Bronchial smooth muscle cell (primary cell): ENCODE measurements at places on chromosomes 5 and 9. TPM values are rescaled to one million over a fixed set of nuclear protein-coding genes. Genes with fewer than 3 reads are reported as not detected.

The TMEFF1 gene
- total RNA-seq = 1.3 and 2.3 TPM in 2 replicates

The CFAP90 gene
- total RNA-seq = 0.26 TPM in 1 of 2 replicates, not detected in the other

The PCDHGA5 gene
- 1.6 and 2.0 TPM in 2 replicates for total RNA-seq

The STKLD1 gene
- 0.69 and 0.95 TPM in 2 replicates for total RNA-seq

The MYO10 gene
- 33.6 and 45.9 TPM in 2 replicates for total RNA-seq

The SPAAR gene
- under 0.01 and 0.17 TPM in 2 replicates for total RNA-seq

The TNC gene
- 20.2 and 81.0 TPM in 2 replicates for total RNA-seq

The PROB1 gene
- 0.26 and 1.3 TPM in 2 replicates for total RNA-seq

The CDKN2B-AS1 gene
- 5.6 and 7.7 TPM in 2 replicates for total RNA-seq
